NCI-H2227 treated with DMSO at 0.1 percent for 48 hours (cell line): ENCODE measurements at places on chromosomes 13 and 19.

DNA sequence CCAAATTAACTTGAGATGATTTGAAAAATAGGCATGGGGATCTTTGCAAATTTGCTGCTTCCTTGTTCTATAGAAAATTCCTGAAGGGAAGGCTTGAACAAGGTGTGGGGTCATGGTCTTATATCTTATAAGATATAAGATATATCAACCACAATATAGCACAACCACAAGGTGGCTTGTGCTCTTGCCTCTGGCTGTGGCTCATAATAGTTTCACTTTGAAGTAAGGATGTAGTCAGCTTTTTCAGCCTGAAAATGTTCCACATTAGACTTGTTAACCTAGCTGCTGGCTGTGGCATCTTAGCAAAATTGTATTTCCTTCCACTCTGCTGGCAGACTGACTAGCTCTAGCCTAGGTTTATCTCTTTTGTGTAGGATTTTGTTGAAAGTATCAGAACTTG, 169.7 kb downstream of the KLF5 start:
- DNase-seq: no peak

GRCh38 chr19:28332886-28333285, 880.1 kb downstream of the UQCRFS1 start:
- no peak for DNase-seq

GRCh38 chr13:97879646-97880310, 73.7 kb upstream of the IPO5 start:
- no peak for DNase-seq

GRCh38 chr13:84433024-84433423, 550.8 kb upstream of the SLITRK1 start:
- DNase-seq: no peak

DNA sequence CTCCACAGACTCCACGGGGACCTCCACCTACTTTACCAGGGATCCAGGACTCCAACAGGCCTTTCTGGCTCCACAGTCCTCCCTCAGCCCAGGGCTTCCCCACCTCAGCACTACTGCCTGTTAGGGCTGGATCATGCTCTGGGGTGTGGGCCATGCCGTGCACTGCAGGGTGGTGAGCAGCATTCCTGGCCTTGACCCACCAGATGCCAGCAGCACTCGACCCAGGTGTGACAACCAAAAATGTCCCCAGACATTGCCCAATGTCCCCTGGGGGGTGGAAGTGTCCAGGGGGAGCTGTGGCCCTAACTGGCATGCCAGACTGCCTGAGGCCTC, 42.0 kb downstream of the EPS15L1 start:
- DNase-seq: no peak

DNA sequence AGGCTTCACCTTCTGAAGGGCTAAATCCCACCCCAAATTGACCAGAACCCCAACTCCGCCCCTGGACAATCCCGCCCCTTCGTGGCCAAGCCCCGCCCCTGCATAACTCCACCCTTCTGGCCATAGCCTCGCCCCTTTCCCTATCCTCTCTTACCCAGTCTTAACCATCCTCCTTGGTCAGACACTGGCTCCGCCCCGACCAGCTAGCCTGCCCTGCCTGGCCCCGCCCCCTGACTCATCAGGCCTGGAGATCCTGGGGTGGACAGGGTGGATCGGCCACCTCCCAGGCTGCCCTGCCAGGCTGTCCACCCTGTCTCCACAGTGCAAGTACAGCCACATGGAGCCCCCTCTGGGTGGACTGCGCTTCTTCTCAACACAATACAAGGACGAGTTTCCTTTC, 8.0 kb upstream of the ZNF358 start:
- DNase-seq: no peak

DNA sequence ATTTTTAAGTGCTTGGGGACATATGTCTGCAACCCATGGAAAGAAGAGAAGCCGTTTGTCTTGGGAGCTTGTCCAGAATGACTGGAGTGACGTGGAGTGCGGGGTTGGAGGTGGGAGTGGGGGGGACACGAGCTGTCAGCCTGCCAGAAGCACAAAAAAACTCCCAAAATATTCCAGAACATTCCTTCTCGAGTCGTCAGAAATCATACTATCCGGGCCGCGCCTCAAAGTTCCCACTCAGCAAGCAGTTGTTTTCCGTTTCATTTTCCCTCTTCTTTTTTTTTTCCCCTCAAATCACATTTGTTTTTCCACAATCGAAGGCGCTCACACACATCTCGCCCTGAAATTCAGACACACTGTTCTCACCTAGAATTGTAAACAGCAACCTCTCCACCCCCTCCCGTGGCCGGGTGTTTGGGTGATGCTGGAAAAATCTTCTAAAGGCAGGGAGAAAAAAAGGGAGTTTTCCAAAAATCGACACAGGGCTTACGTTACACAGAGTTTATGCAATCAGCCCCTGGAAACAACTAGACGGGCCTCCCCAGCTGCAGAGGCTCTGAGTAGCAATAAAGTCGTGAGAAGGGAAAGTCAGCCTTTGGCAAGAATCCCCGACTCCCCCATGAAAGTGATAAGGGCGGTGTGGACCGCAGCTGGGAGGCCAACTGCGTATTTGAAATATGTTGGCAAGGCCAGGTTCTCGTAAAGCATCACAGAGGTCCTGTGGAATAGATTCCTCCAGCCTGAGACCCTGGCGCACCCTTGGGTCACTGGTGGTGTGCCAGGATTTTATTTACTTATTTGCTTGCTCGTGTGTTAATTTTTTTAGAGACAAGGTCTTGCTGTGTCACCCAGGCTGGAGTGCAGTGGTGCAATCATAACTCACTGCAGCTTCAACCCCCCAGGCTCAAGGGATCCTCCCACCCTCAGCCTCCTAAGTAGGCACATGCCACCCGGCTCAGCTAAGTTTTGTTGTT, 31.2 kb upstream of the KLF2 start:
- no peak for DNase-seq

GRCh38 chr13:34826432-34826831, 115.6 kb upstream of the NBEA start:
- no peak for DNase-seq

DNA sequence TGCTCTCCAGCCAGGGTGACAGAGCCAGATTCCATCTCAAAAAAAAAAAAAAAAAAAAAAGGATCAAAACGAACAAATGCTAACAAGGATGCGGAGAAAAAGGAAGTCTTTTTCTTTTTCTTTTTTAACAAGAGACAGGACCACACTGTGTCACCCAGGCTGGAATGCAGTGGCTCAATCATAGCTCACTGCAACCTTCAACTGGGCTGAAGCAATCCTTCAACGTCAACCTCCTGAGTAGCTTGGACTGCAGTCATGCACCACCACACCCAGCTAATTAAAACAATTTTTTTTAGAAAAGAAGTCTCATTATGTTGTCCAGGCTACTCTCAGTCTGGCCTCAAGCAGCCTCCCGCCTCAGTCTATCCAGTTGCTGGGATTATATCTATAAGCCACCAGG, 20.8 kb upstream of the OR7A17 start:
- DNase-seq: no peak

DNA sequence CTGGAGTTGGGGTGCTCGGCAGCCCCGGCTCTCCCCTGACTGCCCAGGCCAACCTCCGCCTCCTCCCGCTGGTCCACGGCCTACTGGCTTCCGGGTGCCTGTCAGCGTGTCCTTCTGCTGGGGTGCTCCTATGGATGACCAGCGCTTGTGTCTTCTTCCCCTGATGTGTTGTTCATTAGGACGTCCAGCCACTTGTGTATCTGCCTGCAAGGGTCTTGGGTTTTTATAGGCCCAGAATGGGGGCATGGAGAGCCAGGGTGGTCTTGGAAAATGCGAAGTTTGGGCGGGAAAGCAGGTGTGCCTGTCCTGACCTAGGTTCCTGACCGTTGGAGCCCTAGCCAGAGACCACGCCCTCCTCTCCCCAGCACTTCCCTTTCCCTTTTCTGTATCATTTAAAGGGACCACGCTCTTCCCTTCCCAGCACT, 139.8 kb downstream of the SLITRK5 start:
- DNase-seq: no peak

- DNase-seq: no peak
Observed at GRCh38 chr13:113743366-113744195, 15.4 kb upstream of the TMEM255B start.

- DNase-seq: no peak
Observed at GRCh38 chr13:109743706-109744453, 42.5 kb downstream of the IRS2 start.

DNA sequence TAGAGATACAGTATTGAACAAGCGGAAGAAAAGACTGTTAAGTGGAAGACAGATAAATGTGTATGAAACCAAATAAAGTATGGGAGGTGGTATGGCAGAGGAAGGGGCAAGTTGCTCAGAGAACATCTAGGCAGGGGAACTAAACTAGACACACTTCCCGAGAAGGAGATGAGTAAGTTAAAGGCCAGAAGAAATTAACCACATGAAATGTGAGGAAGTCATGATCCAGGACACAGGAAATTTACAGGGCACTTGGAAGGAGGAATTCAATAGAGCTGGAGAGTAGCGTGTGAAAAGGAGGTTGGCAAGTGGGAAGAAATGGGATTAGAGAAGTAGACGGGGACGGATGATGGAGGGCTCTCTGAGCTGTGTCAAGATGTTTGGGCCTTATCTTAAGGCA, 208.8 kb downstream of the COG6 start:
- DNase-seq: no peak
